ELR (cell line): ENCODE measurements at places on chromosomes 4 and X.

DNA sequence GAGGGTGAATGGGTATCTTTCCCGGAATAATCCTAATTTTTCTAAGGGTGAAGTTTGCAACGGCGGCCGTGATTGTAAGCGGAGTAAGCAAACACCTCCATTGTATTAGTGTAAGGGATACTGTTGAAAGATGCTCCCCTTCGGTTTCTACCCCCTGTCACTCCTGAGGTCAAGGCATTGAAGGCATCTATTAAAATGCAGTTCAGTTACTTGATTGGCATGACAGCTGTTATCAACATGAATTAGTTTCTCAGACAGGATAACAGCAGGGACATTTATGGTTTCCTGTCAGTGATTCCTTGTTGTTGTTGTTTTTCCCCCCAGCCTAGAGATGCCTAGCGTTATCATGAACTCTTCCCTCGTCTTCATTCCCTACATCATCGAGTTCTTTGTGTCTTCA, 552 bp downstream of the SLC25A14 start:
- no peak for DNase-seq

- DNase-seq = no peak
Observed at GRCh38 chrX:13717700-13718472, 16.5 kb downstream of the TRAPPC2 start.

GRCh38 chr4:244471-244870, 60.8 kb downstream of the ZNF732 start:
- DNase-seq = peak; percentile 31

GRCh38 chr4:112182604-112183003, 37.4 kb downstream of the FAM241A start:
- no peak for DNase-seq

GRCh38 chrX:106725931-106726330, 570 bp upstream of the RNF128 start:
- no peak for DNase-seq
